ENCODE measurements at places on chromosomes 12 and 14.

DNA sequence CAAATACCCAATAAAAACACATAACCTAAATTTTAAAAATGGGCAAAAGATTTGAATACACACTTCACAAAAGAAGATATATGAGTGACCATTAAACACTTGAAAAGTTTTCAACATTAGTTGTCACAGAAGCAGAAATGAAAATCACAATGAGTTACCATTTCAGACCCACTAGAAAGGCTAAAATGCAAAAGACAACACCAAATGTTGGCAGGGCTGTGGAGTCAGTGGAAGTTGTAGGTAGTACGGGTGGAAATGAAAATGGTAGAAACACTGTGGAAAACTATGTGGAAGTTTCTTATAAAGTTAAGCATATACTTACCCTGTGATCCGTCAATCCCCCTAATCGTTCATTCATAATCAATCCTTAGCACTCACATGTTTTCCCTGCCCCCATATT lies 61.8 kb downstream of the SLC38A4 start:
- DNase-seq = no peak

DNA sequence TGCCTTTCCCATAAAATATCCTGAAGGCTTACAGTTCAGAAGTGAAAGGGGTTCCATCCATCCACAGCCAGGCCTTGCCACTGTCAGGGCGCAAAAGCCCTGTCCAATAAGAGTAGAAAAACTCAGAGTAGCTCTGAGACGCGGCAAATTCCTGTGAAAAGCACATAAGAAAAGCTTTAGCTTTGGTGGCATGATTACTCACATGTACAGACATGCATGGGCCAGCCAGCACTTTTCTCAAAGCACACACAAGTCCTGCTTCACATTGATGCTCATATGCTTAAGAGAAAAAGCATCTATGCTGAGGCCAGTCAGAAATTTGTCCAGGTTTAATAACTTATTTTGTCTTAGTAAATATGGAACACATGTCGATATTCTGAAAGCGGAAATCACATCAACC lies 25.5 kb downstream of the CLEC1A start:
- DNase-seq = no peak

DNA sequence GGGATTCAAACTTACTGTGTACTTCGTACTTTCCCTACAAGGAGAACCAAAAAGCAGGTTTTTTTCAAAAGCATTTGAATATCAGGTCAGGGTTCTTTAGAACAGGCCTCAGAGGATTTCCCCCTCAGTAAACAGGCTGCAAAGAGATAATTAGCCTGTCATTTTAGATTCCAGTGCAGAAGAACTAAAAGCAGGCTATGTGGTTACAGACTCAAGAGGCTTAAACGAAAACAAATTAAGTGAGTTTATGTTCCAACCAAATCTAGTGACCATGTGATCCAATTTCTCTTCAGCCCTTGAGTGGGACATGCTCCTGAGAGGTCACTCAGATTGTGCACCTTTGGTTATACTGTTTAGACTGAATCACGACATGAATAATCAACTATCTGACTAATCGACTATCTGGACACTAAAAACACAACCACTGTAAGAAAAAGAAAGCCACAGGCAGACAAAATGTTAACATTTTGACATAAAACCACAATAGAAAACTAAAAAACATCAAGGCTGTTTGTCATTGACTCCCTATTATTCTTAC lies 4.5 kb downstream of the TMED8 start:
- no peak for DNase-seq

- DNase-seq = no peak
Observed at GRCh38 chr14:69989622-69990021, 110.4 kb downstream of the SMOC1 start.

DNA sequence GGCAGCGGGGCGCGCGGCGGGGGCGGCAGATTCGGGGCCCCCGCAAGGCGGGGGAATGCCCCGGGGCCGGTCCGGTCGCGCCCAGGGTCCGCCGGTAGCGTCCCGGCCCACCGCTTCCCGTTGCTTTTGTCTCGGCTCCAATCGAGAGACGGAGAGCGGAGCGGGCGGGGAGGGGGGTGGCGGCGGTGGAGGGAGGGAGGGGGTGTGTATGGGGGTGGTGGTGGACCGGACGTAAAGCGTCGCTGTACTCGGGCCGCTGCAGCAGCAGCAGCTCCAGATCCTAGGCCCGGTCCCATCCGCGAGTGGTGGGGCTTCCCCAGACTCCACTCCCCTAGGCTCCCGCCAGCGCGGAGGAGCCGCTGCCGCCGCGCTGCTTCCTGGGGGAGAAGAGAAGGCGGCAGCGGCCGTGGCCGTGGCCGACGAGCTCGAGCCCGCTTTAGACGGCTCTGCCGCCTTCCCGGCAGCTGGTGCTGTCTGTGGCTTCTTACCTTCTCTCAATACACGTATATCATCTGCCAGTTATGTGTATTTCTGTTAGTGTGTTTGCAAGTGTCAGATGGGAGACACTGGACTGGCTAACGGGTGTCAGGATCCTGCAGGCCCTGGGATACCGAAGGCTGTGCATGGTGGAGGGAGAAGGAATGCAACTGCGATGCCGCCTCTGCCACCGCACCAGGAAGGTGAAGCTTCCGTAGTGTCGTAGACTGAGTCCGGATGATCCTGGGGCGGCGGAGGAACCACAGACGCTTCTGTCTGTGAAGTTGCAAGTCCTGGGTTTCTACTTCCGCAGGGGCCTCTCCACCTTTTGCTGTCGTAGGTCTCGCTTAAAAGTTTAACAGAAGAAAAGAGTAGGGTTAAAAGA lies 508 bp downstream of the CNOT2 start:
- peak; percentile 14 for DNase-seq

GRCh38 chr12:6250343-6250742 lies 50.1 kb downstream of the CD9 start:
- DNase-seq = no peak

GRCh38 chr14:85399186-85399585 lies 130.8 kb upstream of the FLRT2 start:
- DNase-seq = no peak

All from progenitor cell of endocrine pancreas (in vitro differentiated cells).